ENCODE measurements at places on chromosomes 12 and 14. TPM values are rescaled to one million over a fixed set of nuclear protein-coding genes. Genes with fewer than 3 reads are reported as not detected.

Gene AMIGO2
- total RNA-seq: 5.7 TPM

Gene RTL1
- 0.86 TPM for total RNA-seq

Gene KCNC2
- total RNA-seq: not detected

Gene B4GALNT3
- 61.5 TPM for total RNA-seq

Gene RTN1
- 5.5 TPM for total RNA-seq

Measured in endodermal cell (in vitro differentiated cells).